ENCODE measurements at places on chromosomes 1 and 21. TPM values are rescaled to one million over a fixed set of nuclear protein-coding genes. Genes with fewer than 3 reads are reported as not detected.

DNA sequence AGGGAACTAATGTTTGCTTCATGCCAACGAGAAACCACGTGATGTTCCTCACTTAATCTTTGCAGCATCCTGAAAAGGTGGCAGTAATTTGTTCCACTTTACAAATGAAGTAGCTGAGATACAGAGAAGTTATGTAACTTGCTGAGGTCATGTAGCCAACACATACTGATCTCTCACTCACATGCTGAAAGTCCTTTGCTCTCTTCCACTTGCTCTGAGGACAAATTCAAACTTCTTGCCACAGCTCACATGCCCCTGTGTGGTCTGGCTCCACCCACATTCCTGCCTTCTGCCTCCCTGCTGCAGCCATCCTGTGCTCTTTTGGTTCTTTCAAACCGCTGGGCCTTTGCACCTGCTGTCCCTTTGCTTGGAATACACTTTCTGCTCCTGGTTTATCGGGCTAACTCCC is 55.4 kb downstream of the TMCO4 start:
- no peak for DNase-seq

DNA sequence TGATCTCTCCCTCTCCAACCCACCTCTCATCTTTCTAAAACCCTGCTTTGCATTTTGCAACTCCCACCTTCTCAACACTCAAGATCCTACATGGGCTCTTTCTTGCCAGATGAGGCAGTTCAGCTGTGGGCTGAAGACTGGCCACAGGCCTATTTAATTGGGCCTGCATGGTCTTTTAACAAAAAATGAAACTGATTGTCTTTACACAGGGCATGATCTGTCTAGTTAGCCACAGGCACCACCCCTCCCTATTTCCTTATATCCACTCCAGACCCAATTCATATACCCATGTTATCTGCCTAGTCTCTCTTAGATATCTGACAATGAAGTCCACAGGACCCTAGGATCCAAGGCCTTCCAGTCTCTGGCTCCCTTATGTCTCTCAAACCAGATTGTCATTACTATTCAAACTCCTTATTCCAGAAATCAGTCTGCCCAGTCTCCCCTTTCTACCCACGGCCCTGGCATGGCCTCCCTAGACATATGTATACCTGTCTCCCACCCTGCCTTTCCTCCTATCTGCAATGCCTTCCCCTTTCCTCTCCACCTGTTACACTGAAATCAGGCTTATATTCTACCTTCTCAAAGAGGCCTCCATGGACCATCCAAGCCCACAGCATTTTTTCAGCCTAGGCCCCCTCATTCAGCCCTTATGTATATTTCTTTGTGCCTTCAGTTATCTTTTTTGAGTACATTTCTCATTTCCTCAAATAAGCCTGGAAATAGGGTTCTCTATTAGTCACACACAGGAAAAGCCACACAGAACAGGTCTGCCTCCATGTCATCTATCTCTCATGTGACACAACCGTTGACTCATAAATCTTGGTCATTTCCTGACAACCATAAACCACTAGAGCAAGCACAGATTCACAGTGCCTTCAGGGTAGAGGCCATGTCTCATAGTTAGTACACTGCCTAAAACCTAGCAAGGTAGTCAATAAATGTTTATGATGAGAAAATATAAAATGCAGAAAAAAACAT is 39.0 kb downstream of the LPAR3 start:
- peak; percentile 89 for DNase-seq

IBA57 gene
- 8.9 TPM for total RNA-seq

EPHA10 gene
- total RNA-seq = not detected

Data from lung microvascular endothelial cell (primary cell).